ENCODE measurements at places on chromosomes 6 and 20.

DNA sequence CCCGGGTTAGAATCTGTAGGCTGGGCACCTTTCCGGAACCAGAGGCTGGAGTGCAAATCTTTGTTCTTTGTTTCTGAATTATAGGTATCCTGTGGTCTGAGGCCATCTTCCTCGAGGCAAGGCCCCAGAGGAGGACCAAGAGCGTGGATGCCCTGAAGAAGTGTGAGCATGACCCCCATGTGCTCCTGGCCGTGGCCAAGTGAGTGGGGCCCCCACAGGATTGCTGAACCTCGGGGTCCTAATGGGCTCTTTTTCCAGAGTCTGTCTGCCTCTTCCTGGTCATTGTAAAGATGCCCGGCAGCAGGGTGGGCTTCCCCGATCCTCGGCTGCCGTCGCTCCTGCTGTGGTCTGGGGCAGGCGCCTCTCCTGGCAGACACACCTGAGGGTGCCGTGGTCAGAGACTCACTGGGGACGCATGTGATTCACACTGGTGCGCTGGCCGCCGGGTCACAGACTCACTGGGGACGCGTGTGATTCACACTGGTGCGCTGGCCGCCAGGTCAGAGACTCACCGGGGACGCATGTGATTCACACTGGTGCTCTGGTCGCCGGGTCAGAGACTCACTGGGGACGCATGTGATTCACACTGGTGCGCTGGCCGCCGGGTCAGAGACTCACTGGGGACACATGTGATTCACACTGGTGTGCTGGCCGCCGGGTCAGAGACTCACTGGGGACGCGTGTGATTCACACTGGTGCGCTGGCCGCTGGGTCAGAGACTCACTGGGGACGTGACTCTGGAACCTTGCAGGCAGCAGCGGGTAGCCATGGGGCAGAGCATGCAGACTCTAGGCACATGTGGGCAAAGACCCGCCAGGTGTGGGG is 6.5 kb upstream of the C20orf204 start:
- DNase-seq: no peak

GRCh38 chr6:88609983-88610382 is 353.4 kb downstream of the RNGTT start:
- no peak for DNase-seq

- no peak for DNase-seq
These were observed 250.8 kb downstream of the CDH26 start for GRCh38 chr20:60209048-60209447.

DNA sequence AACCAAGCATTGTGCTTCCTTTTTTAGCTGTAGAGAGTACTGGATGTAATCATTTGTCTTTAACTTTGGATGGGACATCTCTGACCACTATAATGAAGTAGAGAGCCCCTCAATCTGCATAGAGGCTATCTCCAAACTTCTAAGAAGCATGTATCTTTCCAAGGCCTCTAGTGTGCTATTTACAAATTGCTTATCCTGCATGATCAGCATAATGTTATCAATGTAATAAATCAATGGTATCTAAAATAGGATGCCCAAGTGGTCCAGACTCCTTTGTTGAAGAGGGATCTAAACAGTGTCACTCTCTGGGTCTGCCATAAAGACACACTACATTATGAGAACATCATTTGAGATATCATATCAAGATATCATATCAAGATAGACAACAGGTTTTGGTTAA is 6.7 kb downstream of the TAAR9 start:
- no peak for DNase-seq

- no peak for DNase-seq
These were observed 36.9 kb upstream of the CD2AP start for GRCh38 chr6:47440719-47441118.

DNA sequence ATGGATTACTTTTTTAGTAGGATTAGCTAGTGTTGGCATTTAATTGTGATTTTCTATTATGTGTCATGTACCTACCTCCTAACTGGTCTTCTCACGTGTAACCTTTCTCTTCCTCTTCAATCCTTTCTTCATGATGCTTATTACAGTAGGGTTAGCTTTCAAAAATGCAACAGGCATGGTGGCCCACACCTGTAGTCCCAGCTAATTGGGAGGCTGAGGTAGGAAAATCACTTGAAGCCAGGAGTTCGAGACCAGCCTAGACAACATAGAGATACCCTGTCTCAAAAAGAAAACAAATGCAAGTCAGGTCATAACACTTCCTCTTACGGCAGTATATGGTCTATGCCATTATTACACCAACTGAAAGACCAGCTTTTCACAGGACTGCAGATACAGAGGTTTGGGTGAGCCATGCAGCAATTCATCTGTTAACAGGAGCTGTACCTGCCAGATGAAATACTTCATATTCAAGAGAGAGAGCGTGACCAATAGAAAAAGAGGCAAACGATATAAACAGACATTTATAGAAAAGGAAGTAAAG is 195.0 kb downstream of the TMEM242 start:
- no peak for DNase-seq

- no peak for DNase-seq
These were observed 372.9 kb downstream of the DOK5 start for GRCh38 chr20:54848262-54848661.

DNA sequence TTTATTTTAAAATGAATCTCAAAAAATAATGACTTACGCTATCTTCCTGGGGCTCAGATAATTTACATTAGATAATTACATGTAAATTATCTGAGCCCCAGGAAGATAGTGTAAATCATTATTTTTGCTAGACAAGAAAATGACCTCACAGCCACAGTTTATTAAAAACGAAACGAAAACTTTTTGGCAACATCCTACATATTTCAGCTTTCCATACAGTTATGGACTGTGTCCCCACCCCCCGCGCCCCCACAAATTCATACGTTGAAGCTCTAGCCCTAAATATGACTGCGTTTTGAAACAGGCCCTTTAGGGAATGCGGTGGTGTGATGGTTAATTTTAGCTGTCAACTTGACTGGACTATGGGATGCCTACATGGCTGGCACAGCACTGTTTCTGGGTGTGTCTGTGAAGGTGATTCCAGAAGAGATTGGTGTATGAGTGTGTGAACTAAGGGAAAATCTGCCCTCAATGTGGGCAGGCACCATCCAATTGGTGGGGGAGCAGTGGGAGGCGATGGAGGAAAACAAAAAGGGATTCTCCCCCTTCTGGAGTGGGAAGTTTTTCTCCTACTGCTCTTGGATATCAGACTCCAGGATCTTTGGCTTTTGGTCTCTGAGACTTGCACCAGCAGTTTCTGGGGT is 52.6 kb downstream of the TRPC4AP start:
- DNase-seq: no peak

DNA sequence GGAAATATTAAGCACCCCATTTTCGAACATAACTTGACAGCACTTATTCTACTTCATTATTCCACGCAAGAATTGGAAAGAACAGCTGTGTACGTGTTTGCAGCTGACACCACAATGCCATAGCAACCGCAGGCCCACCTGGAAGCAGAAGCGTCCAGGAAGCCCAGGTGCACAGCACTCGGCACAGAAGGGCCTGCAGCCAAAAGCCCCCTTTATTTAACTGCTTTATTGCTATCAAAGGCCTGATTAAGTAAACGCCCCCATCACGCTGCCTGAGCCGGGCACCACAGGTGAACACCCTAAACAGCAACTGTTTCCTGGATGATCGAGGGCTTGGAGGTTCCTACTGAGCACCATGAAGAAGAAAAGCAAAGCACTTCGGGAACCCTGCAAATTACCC is 6.3 kb downstream of the TAF4 start:
- DNase-seq: no peak

GRCh38 chr6:92887871-92888270 is 531.5 kb downstream of the EPHA7 start:
- no peak for DNase-seq

- DNase-seq: no peak
These were observed 47.3 kb downstream of the ITCH start for GRCh38 chr20:34410336-34410735.

DNA sequence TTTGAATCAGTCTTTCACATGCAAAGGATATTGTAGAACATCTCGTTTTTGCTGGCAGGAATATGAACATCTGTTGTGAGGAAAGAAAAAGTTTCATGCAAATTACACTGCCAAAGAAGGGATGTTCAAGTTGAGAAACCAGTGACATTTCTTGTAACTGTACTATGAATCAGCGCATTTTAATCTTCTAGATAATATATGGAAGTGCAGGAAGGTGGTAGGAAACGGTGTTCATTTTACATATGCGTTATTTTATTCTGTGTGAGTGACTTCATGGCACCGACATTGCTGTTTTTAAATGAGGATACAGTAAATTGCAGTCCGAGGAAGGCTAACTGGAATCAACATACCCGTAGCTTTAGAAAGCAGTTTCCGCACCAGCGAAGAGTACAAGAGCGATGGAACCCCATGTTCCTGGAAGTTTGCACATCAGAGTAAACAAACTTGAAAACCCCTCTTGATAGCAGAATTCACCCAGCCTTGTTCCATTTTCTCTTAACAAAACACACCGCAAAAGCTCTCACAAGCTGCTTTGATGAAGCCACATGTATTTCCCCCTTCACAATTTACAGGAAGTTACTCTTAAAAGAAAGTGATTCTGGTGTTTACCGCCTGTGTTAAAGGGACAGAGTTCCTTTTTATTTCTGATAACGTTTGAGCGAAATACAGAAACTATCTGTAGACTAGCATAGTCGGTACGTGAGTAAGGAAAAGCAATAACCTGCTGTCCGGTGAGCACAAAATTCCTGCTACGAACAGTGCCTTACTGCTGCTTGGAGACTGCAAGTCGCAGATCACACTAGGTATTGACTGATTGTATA is 11.5 kb downstream of the PRDM1 start:
- DNase-seq: no peak

GRCh38 chr20:54475334-54476168 is at the start of gene DOK5:
DOK5 (plus strand) TSS chr20:54475593; CDS start chr20:54475947, 354 bp downstream.
- peak; percentile 71 for DNase-seq

DNA sequence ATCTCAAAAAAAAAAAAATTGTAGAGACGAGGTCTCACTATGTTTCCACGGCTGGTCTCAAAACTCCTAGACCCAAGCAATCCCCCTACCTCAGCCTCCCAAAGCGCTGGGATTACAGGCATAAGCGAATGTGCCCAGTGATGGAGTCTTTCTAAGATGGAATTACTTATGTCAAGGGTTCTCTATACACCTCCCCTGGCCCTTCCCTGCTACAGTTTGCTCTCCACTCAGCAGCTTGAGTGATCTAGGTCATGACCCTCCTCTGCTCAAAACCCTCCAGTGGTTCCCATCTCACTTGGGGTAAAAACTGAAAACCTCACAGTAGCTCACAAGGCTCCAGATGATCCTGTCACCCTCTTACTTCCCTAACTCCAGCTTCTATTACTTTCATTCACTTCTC is 1.8 kb upstream of the DNPH1 start:
- DNase-seq: no peak

DNA sequence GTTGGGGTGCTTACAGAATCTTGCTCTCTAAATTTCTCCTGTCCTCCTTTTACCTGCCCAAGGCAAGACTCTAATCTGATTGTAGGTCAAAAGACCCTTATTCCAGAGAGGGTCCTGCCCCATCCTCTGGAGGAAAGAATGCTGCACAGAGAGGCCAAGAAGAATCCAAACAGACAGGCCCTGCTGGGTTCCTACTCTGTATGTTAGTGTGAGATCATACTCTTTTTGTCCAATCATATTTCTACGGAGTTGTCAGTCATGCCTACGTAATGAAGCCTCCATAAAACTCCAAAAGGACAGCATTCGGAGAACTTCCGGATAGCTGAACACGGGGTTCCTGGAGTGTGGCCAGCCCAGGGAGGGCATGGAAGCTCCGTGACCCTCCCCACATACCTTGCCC is 50.5 kb downstream of the VEGFA start:
- DNase-seq: no peak
